ENCODE measurements at places on chromosomes 7 and 10.

- no peak for DNase-seq
Observed at GRCh38 chr7:28410628-28411531, 1.4 kb upstream of the CREB5 start.

- DNase-seq: no peak
Observed at GRCh38 chr10:112631501-112632400, 184.7 kb downstream of the VTI1A start.

DNA sequence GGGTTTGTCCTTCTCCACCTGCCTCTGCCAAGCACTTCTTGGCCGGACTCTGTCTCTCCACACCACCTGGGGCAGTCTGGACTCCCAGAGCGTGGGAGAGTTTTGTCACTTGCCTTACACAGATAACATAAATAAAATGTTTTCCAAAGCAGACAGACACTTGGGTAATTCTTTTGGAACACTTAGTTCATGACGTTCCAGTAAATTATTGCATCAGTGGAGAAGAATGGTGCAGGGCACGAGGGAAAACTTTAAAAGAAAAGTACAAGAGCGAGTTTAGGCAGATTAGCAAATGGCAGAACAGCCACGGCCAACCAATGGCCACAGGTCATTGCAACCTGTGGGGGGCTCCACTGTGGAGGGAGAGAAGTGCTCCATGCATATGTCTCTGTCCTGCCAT is 170.6 kb upstream of the GRB10 start:
- no peak for DNase-seq

GRCh38 chr7:105975770-105976417 is 12.8 kb downstream of the CDHR3 start:
- DNase-seq: no peak

- DNase-seq: no peak
Observed at GRCh38 chr10:132892004-132892403, 50.4 kb downstream of the CFAP46 start.

Measured in CD4-positive, alpha-beta T cell treated with Interleukin-21 for 1 hour (primary cell).